ENCODE measurements at places on chromosomes 2 and 18.
A peak's percentile ranks its signal among the peaks of the same experiment; 100 is the strongest.

- peak; percentile 78 for DNase-seq
Measured at GRCh38 chr2:113138428-113139322, 11.3 kb downstream of the IL1RN start.

DNA sequence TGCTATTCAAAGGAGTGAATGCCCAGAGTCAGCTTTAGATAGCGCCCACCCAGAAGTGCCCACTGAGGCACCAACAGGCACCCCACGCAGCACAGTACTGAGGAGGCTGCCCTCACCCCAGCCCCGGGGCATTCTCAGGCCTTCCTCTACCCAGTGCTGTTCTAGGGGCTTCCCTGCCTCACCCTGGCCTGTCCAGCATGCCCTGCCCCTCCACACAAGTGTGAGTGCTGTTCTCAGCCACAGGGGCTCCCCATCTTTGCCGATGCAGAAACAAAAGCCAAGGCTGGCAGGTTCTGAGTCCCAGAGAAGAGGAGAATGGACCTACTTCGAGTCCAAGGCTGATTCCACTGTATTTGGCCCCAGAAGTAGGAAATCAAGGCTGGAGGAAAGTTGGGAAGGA lies 15.8 kb downstream of the BIN1 start:
- DNase-seq = no peak

DNA sequence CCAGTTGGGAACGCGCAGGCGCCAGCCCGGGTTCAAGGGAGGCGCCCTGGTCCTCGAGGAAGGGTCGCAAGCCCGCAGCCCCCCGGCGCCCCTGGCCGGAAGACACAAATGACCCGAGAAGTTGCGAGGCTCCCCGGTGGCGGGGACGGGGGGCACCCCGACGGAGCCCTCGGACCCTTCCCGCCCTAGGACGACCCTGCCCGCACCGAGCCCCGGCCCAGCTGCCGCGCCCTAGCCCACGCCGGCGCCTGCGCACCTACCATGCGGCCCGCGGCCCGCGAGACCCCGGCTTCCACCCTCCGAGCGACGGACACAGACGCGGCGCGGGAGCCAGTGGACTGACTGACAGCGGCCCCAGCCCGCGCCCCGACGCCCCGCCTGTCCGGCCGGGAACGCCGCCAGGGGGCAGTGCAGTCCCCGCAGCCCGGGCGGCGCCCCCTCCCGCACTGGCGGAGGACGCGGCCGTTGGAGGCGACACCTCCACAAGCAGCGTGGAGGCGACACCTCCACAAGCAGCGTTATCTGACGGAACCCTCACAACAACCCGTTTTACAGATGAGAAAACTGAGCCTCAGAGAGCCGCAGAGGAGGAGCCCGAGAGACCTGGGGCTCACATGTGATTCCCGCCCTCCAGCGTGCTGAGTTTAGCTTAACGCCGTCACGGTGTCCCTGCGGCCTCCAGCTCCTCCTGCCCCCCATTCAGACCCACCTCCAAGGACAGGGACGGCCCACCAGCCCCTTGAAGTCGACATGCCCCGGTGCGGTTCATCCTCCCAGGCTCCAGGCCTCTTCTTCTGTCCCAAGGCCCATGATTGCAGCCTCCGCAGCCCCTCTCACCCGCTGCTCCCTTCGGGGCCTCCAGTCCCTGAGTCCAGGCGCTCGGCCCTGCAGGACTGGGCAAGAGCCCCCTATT lies at the start of gene NMUR1:
TSS of gene NMUR1 (minus strand) at position 347 of the 913 bp plus-strand sequence. CDS start at position 263, 84 bp downstream.
- DNase-seq = peak; percentile 35

GRCh38 chr2:9167718-9168657 lies 38.6 kb upstream of the ASAP2 start:
- no peak for DNase-seq

- no peak for DNase-seq
Measured at GRCh38 chr2:26692897-26693849, 651 bp downstream of the KCNK3 start.

GRCh38 chr2:56729212-56729611 lies 545.4 kb downstream of the CCDC85A start:
- DNase-seq = no peak

DNA sequence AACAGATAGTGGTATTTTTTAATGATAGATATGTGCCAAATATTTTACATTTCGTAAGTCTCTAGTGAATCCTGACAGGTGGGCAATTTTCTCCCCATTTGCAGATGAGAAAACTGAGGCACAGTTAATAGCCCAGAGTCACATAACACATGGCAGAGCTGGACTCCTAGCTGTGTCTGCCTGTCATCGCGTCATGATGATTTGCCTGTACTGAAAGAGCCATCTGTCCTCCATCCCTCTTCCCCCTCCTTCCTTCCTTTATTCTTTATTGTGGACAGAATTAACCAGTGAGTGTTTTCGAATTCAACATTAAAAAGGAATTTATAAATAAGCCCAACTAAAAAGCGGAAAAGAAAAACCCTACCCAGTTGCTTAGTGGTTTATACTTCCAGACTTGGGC lies 3.2 kb downstream of the DNAJB2 start:
- no peak for DNase-seq

DNA sequence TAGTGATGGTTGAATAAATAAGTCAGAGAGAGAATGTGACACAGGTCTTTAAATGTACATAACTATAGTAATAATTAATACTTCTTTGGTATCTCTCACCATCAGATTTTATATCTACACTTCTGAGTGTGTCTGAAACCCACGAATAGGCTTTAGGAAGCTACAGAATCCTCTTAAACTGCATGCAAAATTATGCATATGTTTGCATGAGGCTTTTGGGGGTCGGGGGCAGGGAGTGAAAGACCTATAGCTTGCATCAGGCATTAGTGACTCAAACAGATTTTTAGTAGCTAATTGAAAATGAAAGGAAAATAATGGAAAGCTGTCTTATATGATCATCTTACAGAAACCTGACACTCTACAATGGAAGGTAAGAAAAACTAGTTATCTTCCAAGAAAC lies 14.9 kb downstream of the LRPPRC start:
- DNase-seq = no peak

- peak; percentile 30 for DNase-seq
Measured at GRCh38 chr18:68494802-68495581, 219.9 kb downstream of the TMX3 start.

- DNase-seq = no peak
Measured at GRCh38 chr18:59143441-59143840, 3.8 kb downstream of the SEC11C start.

- peak; percentile 53 for DNase-seq
Measured at GRCh38 chr2:212686285-212686895, 147.8 kb upstream of the ERBB4 start.

GRCh38 chr2:45857867-45858520 lies 206.5 kb downstream of the PRKCE start:
- no peak for DNase-seq

DNA sequence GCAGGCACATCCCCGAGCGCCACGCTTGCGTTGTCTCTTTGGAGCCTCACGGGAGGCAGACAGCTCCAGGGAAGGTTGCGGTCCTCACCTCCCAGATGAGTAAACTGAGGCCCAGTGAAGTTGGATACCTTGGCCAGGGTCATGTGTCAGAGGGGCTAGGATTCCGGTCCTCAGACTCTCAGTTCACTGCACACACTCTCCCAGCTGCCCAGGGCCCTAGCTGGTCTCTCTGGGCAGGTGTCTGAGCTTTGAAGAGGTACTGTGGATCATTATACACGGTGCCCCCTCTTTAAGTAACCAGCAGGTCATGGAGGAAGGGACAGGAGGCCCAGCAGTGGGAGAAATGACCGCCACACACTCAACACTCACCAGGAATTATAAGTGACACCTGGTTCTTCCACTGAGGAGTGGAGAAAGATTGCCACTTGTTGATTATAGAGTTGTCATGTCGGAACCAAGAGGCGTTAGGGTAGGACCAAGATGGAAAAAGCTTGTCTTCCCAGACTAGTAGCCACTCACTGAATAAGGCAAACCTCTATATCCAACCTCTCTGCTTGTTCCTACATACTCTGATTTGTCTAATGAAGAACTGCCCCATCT lies 588 bp downstream of the TMEM214 start:
- no peak for DNase-seq

- DNase-seq = no peak
Measured at GRCh38 chr18:62585274-62586150, 62.7 kb downstream of the ZCCHC2 start.

DNA sequence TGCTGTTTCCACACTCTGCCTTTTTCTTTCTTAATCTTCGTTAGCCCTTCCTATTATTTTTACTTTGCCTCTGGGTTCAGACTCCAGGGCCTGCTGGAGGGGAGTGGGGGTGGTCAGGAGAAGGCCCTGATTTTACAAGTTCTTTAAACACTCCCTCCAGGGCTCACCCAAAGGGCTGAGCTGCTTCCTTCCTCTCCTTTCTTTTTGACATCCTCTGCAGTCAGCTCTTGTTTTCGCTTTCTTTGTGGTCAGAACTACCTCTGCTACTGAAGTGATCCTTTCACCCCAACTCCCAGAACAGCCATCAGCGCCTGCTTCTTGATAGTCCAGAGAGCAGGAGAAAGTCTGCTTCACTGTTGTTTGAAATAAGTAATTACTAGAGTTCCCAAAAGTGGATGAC lies 925.7 kb downstream of the EPHA4 start:
- no peak for DNase-seq

DNA sequence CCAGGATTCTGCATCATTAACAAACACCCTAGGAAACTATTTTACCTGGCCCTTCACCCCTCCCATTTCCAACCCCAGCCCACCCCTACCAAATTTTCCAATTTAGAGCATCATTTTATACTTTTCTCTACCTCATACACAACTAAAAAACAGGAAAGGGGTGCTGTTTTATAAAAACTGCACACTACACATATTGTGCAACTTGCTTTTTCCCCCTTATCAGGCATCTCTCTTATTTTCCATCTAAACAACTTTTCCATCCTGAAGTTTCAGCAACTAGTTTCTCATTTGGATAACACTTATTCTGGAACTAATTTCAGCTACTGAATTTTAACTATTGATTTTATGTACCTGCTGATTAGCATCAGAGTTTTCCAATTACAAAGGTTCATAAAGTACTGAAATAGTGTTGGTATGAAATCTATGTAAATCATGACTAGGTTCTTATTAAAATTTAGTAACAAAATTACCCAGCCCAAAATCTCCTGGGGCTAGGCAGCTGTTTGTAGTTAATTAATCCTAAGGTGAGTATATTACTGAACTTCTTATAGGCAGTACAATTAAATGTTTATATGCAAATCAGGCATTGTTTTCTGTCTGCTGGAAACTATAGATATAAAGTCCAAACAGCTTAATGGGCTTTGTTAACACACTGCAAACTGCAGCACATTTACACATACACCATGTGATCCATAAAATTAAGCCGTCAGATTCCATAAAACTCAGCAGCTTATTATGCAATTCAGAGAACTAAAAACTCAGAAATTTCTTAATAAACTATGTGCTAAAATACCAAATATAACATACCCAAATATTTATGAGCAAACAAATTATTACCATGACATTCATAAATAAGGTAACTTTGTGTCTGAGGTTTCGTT lies 7.9 kb downstream of the SF3B1 start:
- DNase-seq = no peak

GRCh38 chr2:202950592-202950991 lies 38.5 kb downstream of the CARF start:
- DNase-seq = no peak

- DNase-seq = no peak
Measured at GRCh38 chr18:61823595-61823994, 69.2 kb downstream of the RNF152 start.

DNA sequence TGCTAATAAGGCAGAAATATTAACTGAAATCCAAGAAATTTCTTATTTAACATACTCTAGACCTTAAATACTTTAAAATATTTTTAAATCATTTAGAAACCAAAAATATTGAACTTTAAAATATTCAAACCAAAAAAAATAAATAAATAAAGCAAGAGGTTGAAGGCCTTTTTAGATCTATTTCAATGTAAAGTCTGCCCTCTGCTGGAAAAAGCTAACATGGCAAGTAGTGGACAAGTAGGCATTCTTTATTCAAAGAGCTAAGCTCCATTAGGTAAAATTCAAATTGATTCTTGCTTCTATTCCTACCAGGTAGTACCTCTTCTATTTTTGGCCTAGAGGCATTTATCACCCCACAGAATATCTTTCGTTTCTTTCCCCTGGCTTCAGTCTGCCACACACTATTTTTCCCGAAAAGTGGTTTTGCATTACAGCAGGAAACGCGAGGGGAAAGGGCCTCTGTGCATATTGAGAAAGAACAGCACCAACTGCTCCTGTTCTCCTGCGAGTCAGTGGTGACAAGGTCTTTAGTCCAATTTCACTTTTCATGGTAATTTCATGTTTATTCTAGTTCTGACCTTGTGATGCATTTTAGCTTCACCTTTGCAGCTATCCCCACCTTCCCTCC lies 20.4 kb downstream of the IFIH1 start:
- DNase-seq = peak; percentile 87

DNA sequence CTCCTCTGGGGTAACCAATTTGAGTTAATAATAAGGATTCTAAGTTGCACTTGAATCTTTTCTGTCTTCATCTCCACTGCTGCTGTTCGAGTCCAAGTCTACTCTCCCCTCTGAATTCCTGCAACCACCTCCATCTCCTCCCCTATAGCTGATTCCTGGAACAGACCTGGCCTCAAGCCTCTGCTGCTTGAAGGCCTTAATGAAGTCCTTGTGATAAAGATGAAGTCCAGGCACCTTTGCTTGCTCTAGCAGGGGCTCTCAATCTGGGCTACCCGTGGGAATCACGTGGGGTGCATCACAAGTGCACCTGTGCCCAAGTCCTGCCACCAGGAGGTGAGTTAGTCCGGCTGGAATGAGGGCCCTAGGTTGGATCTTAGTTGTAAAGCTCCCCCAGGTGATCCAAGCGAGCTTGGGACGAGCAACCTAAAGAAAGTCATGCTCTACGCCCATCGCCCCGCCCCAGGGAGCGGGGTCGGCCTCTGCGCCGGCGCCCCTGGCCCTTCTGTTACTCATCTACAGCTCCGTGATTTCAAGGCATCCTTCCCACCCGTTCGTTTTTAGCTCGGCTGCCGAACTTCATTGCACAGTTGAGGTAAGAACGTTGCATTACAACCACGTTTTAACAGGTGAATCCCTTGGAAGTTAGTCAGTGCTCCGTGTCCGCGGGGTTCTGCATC lies 905 bp upstream of the IAH1 start:
- DNase-seq = no peak

DNA sequence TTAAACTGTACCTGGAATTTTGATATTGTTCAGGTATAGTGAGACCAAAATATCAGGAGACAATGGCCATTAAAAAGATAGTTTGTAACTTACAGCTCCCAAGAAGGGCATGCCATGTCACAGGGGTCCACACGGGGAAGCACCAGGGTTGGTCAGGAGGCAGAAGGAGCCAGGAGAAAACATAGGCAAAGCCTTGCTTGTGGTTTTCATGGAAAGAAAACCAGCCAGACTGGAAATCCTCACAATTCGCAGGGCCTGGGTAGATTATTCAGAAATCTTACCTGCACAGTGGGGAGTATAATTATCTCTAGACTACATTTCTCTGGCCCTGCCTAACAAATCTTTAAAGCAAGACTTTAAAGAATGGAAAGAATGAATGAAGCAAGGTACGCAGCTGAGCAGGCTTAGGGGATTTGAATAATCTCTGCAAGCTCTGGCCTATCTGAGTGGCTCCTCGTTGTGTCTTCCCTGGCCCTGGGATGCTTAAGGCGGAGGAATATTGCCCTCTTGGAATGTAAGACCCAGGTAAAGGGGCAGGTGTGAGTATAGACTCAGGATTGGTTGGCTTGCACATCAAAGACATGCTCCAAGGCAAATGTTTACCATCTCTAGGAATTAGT lies 66.9 kb upstream of the CDC42EP3 start:
- no peak for DNase-seq
